ENCODE measurements at places on chromosomes 13 and 19.

- peak; percentile 93 for DNase-seq
Measured at GRCh38 chr19:961866-962620, 22.1 kb upstream of the WDR18 start.

- DNase-seq: peak; percentile 78
Measured at GRCh38 chr13:77779552-77780272, 82.2 kb downstream of the SLAIN1 start.

- no peak for DNase-seq
Measured at GRCh38 chr13:100581504-100581903, 7.1 kb downstream of the GGACT start.

DNA sequence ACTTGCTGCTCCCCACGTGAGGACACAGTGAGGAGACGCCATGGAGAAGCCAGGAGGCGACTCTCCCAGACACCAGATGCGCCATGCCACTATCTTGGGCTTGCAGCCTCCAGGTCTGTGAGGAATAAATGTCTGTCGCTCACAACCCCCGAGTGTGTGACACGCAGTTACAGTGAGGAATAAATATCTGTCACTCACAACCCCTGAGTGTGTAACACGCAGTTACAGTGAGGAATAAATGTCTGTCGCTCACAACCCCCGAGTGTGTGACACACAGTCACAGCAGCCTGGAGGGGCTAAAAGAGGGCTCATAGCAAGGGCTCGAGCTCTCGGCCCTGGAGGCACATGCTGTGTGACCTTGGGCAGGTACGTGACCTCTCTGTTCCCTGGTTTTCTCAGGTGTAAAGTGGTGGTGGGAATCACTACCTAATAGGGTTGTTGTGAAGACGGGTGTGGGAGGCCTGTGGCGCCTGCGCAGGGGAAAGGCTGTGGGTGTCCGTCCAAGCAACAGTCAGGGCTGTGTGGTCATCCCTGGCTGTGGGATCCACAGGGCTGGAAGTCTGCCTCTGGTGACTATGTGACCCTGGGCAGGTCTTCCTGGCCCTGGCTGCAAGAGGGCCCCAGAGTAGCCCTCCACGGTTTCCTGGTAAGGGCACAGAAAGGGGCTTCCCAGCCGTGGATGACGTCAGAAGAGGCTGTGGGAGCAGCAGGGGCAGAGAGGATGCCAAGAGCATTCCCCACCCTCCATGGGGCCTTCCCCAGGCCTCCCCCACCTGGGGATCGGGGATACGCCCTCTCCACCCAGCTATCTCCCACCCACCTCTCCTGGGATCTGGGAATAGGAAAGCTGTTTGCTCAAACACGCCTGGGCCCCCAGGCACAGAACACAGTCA is 77.7 kb downstream of the C1QTNF9 start:
- no peak for DNase-seq

DNA sequence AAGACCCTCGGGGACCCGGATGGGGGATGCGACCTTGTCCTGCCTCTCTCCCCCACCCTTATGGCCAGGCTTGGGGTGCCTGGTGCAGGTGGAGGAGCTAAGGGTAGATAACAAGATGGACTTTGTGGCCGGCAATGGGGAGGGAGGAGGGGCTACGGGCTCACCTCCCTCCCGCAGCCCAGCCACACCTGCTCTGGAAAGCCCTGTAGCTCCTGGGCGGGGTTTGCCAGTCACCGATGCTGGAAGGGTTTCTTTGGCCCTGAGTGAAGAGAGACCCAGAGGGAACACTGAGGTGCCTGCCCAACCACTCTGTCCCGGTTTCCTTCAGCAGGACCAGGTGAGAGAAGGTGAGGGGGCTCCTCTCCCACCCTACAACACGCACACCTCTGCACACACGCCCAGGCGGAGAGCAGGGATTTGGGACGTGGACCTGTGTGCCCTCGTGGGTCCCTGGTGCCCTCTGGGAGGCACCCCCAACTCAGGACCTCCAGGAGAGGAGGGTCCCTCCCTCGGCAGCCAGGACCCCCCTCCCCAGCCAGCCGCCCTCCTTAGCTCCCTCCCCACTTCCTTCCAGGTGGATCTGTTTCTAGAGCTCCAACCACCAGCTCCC is at the start of gene FUT2:
TSS of gene FUT2 (plus strand) at position 229 of the 610 bp plus-strand sequence. CDS start 6,986 bp downstream, outside the sequence.
- DNase-seq: no peak

DNA sequence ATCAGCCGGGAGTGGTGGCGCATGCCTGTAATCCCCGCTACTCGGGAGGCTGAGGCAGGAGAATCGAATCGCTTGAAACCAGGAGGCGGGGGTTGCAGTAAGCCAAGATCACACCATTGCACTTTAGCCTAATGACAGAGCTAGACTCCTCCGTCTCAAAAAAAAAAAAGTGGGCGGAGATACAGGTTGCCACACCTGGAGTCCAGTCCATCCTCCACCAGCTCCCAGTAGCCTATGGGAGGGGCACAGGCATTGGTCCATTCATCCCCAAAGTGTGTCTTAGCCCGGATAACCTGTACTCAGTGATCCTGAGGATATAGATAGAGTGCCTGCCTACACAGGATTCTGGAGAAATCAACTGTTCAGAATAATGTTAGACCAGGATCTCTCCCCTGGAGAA is 3.4 kb upstream of the DOT1L start:
- DNase-seq: no peak

DNA sequence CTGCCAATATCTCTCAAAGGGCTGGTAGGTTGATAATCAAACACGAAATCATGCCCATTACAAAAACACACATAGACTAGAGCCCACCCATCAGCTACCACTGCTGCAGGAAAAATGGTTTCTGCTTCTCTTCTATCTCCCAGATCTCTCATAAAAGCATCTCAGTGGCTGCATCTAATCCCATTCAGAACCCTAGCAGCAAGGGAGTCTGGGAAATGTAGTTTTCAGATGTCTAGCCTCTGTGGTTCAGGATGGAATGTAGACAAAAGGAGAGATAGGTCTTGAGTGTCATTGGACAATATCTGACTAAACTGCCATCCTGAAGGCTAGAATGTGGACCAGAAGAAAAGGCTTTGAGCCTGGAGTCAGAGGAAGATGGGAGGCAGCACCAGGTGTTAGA is 32.1 kb downstream of the RDH8 start:
- DNase-seq: no peak

DNA sequence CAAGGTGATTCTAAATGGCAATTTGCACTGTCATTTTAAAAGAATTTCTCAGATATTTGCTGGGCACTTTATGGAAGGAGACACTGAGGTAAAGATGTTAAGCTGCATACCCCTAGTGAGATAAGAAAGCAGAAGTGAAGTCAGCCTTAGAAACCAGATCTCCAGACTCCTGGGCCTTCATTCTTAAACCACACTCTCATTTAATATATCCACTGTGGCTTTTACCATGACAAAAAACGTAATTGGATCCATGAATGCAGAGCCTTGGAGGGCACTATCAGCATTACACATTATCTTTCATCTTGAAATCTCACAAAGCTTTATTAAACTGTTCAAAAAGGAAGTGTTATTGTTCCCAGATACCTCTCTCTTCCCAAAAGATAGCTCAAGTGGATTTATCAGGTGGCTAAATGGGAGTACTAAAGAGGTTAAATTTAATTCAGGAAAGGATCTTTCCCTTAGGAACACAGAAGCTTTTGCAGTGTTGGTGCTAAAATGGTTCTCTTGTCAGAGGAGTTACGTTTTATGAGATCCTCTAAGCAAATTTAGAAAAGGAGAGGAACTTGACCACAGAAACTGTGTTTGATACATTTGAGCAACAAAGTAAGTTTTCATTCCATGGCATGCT is 1060.4 kb downstream of the EFNB2 start:
- DNase-seq: no peak

GRCh38 chr19:30719189-30719998 is 347.2 kb downstream of the ZNF536 start:
- DNase-seq: peak; percentile 9

DNA sequence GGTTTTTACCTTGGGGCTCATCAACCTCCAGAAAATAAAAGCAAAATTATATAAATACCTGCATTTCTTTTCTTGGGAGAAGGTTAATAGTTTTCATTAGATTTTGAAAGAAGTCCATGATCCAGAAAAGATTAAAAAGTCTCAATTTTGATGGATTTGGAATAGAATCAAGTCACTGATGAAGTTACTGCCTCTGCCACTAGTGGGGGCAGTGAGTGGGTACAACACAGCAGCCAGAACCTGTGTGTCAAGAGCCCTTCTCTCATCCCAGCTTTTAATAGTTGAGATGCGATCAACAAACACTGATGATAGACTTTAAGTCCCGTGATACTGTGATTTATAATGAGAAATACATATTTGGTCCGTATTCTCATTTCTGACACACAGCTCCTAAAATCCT is 686.7 kb downstream of the DIAPH3 start:
- no peak for DNase-seq

DNA sequence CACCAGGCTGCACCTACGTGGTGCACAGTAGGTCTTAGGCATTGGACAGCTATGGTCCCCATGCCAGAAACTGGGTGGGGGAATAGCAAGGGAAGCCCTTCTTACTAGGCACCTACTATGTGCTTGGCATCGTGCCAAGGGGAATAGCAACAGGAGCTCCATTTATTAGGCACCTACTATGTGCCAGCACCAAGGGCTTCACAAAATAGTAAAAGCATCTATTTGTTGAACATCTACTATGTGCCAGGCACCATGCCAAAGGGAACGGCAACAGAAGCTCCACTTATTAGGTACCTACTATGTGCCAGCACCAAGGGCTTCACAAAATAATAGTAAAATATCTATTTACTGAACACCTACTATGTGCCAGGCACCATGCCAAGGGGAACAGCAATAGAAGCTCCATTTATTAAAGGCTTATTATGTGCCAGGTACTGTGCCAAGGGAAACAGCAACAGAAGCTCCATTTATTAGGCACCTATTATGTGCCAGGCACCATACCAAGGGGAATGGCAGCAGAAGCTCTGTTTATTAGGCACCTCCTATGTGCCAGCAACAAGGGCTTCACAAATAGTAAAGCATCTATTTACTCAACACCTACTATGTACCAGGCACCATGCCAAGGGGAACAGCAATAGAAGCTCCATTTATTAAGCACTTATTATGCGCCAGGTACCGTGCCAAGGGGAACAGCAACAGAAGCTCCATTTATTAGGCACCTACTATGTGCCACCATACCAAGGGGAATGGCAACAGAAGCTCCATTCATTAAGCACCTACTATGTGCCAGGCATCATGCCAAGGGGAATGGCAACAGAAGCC is 108.5 kb downstream of the PTPRS start:
- DNase-seq: no peak

DNA sequence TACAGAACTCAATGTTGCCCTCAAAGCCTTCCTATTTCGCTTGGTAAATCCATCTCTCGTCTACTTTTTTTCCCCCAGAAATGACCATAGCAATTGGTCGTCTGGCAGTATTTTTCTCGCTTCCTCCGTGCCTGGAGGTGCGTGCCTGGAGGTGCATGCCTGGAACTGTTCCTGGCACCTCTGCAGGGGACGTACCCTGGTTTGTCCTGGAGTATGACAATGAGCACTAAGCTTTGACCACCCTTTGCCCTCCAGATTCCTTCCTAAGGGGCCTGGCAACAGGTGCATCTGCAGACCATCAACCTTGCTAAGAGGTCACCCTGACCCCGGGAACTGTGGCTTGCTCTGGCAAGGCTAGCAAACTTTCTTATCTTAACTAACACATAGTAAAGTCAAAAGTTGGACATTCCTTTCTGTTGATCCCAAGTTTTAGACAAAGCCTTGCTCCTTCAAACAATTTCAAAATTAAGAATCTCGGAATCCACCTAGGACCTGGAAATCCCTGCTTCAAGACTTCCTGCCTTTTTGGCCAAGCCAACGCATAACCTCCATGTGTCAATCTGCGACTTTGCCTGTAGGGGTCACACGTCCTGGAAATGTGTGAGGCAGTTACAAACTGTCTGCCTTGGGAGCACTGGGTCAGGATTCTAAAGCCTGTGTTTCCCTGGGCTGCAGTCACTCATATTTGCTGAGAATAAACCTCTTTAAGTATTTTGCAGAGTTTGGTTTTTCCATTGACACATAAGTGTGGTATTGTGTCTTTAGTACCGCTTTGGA is 28.8 kb upstream of the TUBGCP3 start:
- peak; percentile 65 for DNase-seq

GRCh38 chr13:112918746-112919145 is 50.3 kb upstream of the MCF2L start:
- no peak for DNase-seq

- peak; percentile 32 for DNase-seq
Measured at GRCh38 chr19:41998246-41999020, 4.4 kb upstream of the ATP1A3 start.

DNA sequence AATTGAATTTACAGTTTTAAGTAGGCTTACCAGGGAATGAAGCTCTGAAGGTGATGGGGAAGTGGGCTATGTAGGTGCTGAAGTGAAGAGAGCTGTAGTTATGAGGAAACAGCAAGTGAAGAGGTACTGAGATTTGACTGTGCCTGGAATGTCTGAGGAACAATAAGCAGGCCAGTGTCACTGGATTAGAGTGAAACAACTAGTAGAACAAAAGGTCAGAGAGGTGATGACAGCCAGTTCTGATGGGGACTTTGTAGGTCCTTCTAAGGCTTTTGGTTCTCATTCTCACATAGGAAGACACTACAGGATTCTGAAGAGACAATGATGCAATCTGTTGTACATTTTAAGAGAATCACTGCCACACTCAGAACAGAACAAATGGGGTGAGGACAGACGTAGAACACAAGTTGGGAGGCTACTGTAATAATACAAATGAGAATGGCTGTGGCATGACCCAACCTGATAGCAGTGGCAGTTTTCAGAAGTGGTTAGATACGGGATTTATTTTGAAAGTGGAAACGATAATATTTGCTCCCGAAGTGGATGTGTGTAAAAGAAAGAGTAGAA is 130.8 kb downstream of the MYCBP2 start:
- no peak for DNase-seq
